ENCODE measurements at places on chromosomes 5 and 9. TPM values are rescaled to one million over a fixed set of nuclear protein-coding genes. Genes with fewer than 3 reads are reported as not detected.

DNA sequence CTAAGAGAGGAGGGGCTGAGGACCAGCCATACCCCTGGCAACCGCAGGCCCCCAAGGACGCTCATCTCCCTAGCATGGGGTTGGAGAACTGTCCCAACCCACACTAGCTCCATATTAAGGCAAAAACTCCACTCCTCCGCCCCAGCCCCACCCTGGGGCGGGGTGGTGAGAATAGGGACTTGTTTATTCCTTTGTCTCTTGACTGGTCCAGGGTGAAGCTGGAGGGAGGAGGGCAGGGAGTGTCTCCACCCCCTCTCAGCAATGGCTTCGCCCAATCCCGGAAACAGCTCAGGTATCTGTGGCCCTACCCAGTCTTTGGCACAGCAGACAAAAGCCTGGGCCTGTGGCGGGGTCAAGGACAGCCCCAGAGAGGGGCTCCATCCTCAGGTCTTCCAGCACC, 16.9 kb downstream of the PRRX2 start:
- ATAC-seq = peak; percentile 68

DNA sequence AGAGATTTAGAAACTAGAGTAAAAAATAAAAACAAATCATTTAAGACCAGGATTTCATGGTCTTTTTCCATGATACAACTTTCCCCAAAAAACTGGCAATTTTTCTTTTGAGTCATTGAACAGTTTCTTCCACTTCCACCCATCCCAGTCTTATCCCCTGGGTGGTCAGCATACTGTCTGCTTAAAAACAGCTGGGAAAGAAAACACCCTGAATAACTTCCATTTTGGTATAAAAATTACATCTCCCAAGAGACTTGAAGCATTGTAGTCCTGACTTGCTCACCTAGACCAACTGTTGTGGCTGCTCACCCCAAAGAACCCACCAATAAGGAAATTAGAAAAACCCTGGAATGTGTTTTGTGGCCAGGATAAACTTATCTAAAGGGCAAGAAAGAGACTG, 731.3 kb downstream of the NR2F1-AS1 start:
- no peak for ATAC-seq

- no peak for ATAC-seq
Observed at GRCh38 chr5:145056800-145057199, 778.3 kb downstream of the PRELID2 start.

DNA sequence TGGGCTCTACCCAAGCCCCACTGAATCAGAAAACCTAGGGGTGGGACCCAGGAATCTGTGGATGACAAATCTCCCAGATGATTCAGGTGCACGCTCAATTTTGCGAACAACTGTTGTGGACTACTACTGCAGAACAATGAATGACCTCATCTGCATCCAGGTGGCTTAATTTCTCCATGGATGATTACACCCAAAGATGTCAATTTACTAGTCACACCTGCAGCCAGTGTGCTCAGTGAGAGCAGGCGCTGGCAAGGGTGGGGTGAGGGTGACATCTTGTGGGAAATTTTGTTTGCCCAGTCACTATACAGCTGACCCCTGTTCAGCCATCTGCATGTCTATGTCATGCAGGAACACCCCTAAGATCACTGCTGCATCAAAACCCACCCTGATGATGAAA, 118.2 kb downstream of the ENTREP1 start:
- ATAC-seq = peak; percentile 81

DNA sequence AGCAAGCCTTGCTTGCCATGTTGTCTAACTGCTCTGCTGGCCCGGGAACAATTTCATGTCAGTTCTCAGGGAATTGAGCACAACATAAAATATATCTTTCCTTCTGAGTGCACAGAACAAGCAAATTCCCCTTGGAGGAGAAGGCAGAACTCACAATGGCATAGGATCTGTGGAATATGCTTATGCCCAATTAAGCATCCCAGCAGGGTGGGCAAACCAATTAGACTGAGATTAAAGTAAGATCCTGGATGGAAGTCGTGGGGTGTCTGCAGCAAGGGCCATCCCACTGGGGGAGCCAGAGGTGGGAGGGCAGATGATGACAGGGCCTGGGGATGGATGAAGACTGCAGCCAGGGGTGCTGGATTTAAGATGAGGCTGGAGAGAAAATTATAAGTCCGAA, 114.1 kb downstream of the BRINP1 start:
- no peak for ATAC-seq

GRCh38 chr5:66882606-66883227, 286.5 kb downstream of the MAST4 start:
- ATAC-seq = peak; percentile 87

GRCh38 chr5:82185851-82186250, 92.3 kb downstream of the RPS23 start:
- no peak for ATAC-seq

GRCh38 chr9:126440940-126441339, 114.3 kb downstream of the MVB12B start:
- ATAC-seq = peak; percentile 62

DNA sequence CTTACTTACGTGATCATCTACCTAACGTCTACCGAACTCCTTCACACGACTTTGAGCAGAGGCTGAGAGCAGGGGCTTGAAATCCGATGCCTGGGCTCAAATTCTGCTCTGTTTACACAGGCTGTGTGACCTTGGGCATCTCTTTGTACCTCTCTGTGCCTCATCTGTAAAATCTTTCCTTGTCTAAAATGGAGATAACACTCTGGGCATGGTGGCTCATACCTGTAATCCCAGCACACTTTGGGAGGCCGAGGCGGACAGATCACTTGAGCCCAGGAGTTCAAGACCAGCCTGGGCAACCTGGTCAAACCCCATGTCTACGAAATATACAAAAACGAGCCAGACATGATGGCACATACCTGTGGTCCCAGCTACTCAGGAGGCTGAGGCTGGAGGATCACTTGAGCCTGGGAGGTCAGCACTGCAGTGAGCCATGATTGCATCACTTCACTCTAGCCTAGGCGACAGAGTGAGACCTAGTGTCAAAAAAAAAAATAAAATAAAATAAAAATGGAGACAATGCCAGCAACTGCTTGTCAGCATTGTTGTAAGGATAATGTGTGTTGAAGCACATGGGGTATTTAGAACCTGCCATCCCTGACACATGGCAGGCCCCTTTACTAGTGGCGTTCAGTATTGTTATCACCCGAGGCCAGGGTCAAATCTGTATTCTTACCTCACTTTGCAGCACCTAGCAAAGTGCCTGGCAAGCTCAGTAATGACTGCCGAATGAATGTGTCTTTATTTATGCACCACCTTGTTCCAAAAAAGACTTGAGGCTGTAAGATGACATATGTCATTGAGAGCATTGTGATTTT, 32.6 kb upstream of the CRB2 start:
- no peak for ATAC-seq

DNA sequence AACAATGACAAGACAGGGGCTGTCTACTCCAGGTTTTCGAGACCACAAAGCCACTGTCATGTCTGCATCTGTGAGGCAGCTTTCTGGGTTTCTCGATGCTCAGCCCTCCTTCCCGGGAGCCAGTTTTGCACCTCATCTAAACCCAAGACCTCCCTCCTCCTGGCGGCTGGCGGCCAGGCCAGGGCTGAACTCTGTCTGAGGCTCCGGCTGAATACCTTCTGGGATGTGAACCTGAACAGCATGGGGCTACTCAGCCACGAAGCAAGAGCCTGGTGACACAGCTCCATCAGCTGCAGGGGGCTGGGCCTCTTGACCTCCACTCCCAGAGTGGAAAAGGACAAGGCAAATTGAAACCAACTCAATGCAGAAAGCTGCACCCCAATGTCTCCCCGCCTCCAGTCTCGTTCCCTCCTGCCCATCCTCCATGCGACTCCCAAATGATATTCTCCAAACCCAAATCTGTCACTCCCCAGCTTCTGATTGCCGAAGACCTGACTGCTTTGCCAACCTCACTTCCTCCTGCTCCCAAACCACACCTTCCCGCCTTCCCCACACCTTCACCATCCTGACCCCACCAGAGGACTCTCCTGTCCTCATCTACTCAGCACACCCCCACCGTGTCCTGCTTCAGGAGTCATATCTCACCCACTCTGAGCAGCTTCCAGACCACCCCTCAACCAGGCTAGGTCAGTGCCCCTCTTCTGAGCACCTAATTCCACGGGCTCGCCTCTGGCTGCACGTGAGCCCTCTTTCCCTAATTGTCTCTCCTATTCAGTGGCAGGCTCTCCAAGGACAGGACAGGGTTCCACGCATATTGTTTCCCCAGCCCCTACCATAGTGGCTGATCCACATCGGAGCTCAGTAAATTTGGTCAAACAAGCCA, 4.5 kb downstream of the ANKS6 start:
- ATAC-seq = no peak

DNA sequence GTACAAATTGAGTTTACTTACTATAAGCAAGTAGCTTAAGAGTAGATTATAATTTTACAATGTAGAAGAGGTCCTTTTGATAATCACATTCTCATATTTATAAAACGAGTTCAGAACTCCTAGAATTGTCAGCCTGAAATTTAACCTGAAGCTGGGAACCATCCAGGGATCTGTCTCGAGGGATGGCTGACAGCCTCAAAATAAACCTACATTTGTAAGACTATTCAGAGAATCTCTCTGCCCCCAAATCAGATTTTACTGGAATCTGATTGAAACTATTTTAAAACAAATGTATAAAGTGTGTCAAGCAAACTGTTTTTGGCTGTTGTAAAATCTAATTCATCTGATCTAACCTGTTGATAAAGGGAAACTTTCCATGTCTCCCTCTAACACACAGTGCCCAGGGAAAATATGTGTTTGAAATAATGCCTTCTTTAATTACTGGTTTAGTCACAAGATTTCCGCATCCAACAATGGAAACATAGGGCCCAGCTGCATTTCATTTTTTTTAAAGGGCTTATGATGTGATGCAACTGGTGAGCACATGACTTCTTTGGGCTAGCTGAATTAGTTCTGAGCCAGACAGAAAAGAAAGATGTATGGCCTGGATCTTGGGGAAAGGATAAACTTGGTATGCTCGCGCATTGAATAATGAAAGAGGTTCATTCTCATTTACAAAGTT, 30.3 kb downstream of the SLC25A46 start:
- ATAC-seq = peak; percentile 77

DNA sequence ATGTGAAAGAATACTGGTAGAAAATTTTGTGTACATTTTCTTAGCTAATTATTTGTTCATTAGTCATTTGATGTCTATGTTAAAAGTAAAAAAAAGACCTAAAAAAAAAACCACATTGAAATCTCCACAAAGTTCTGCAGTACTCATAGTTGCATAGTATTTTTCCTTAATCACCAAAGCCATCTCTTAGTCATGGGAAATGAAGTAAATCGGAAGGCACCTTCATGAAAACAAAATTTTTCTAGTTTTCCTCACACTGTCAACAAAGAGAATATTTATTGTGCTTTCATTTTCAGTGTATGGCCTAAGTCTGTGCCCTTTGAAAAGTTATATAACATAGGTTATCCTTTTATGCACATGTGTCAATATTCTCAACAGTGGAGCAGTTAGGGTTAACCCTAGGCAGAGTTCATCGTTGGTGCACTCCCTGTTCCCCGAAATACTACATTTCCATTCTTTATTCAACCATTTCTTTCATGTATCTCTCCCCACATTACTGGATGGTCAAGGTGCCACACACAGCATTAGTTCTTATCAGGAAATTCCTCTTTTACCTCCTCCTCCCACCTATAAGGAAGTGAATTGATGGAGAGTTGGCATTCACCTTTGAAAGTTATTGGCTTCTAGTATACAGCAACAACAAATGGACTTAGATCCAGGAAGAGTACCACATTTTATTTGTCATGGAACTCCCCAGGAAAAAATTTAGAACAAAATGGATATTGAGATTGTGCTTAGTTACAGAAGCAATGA, 93.1 kb downstream of the NUDT12 start:
- ATAC-seq = no peak

DNA sequence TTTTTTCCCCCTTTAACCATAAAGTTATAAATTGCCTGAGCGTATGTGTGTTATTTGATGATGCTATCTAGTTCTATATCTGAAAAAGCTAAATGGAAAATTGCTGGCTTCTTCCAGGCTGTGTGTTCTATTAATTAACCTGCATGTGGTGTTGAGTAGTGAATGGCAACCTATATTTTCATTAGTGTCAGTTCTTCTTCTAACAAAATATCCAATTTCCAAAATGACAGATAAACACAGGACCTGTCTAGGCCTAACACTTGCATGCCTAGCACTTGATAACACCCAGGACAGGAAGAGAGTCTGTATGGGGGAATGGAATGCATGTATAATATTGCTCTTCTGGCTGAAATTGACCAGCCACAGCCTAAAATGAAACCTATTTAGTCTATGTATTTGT, 91.7 kb downstream of the CD180 start:
- no peak for ATAC-seq

DNA sequence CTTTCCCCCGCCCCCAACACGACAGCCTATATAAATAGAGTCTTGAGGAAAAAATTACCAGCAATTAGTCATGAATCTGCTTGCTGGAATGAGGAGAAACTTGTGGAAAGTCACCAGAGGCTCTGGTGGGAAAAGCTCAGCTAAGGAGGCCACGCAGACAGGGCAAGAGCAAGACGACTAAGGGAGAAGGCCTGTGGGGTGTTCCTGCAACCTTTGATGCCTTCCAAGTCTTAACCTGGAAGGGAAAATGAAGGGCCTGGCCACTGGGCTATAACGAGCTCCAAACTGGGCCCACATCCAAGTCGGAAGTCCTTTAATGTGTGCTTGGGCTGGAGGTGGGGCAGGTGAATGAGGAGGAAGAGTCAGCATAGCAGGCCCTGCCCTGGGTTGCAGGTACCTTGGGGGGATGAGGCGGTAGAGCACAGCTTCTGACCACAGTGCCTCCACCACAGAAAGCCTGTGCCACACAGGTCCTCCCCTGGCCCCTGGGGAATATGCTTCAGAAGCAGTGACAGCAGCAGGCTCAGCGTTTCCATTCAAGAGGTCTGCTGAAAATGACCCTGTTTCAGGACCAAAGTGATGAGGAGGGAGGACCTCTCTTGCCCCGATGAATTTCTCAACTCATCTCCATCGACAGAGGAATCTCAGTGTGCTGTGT, 92.8 kb upstream of the LRRTM2 start:
- ATAC-seq = peak; percentile 14

DNA sequence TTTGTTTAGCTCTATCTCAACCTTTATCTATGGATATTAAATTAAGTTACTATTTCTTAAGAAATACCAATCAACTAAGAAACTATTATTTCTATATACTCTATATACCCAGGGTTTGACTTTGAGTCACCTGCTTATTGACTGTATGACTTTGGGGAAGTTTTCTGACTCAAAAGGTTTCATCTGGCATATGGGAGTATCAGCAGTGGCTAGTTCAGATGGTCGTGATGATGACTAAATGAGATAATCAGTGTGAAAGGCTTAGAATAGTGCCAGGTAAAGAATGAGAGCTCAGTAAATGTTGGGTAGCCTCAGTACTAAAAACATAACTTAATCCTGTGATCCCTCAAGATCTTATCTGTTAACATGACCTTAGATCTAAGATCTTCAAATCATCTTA, 179.7 kb upstream of the ISL1 start:
- ATAC-seq = no peak

- ATAC-seq = no peak
Observed at GRCh38 chr5:173832386-173832785, 55.8 kb upstream of the CPEB4 start.

Gene LPCAT1
- 15.0 TPM for total RNA-seq

Gene GABRA6
- total RNA-seq = not detected

Gene CSF1R
- total RNA-seq = 2.7 TPM

Gene FCHSD1
- total RNA-seq = 5.8 TPM

Gene NSMF
- 13.9 TPM for total RNA-seq

Gene RASGEF1C
- not detected for total RNA-seq

Gene ZNF454
- total RNA-seq = 0.52 TPM

Gene N4BP3
- total RNA-seq = 16.5 TPM

Gene TRPM6
- total RNA-seq = 1.2 TPM

Gene SAXO1
- total RNA-seq = not detected

Gene DMRTA1
- 1.8 TPM for total RNA-seq
